ENCODE measurements at places on chromosomes 12 and 14. TPM values are rescaled to one million over a fixed set of nuclear protein-coding genes. Genes with fewer than 3 reads are reported as not detected.

DIP2B gene
- total RNA-seq: 34.1 TPM

FAIM2 gene
- total RNA-seq: 3.7 TPM

PMCH gene
- 0.30 TPM for total RNA-seq

CMKLR1 gene
- 5.4 TPM for total RNA-seq

RNASE7 gene
- not detected for total RNA-seq

GUCY2C gene
- not detected for total RNA-seq

RNASE1 gene
- 1.6 TPM for total RNA-seq

VWF gene
- 0.92 TPM for total RNA-seq

ISM2 gene
- total RNA-seq: 3.2 TPM

HDAC7 gene
- 62.4 TPM for total RNA-seq

GNPNAT1 gene
- total RNA-seq: 33.5 TPM

ETFBKMT gene
- total RNA-seq: 3.3 TPM

NPFF gene
- not detected for total RNA-seq

SLC10A1 gene
- not detected for total RNA-seq

KLHL33 gene
- 0.03 TPM for total RNA-seq

ANO4 gene
- 0.26 TPM for total RNA-seq

NAA25 gene
- total RNA-seq: 22.5 TPM

CCDC196 gene
- total RNA-seq: not detected

GYS2 gene
- total RNA-seq: not detected

PELI2 gene
- 7.6 TPM for total RNA-seq

SLC25A21 gene
- total RNA-seq: 0.39 TPM

GALNT6 gene
- 11.6 TPM for total RNA-seq

JDP2 gene
- total RNA-seq: 47.5 TPM

A2ML1 gene
- 0.07 TPM for total RNA-seq

GAS2L3 gene
- total RNA-seq: 11.5 TPM

POTEG gene
- not detected for total RNA-seq

SPSB2 gene
- 6.3 TPM for total RNA-seq

CACNA2D4 gene
- total RNA-seq: 1.5 TPM

NAB2 gene
- total RNA-seq: 51.8 TPM

VPS29 gene
- total RNA-seq: 45.0 TPM

SLC4A8 gene
- total RNA-seq: 5.4 TPM

ACSM4 gene
- total RNA-seq: not detected

IL22 gene
- total RNA-seq: not detected

C14orf119 gene
- 60.9 TPM for total RNA-seq

TOMM20L gene
- total RNA-seq: not detected

NGB gene
- not detected for total RNA-seq

PAN2 gene
- 30.9 TPM for total RNA-seq

ARHGEF25 gene
- total RNA-seq: 31.5 TPM

TBC1D30 gene
- 0.33 TPM for total RNA-seq

PTGER2 gene
- 8.2 TPM for total RNA-seq

GLS2 gene
- 0.13 TPM for total RNA-seq

AKAP6 gene
- total RNA-seq: 10.1 TPM

KRT83 gene
- total RNA-seq: not detected

GDF3 gene
- total RNA-seq: not detected

LMO3 gene
- total RNA-seq: 0.39 TPM

TPH2 gene
- not detected for total RNA-seq

IRAK3 gene
- 9.0 TPM for total RNA-seq

SLC5A8 gene
- total RNA-seq: not detected

CKB gene
- 27.5 TPM for total RNA-seq

BCAT1 gene
- total RNA-seq: 186 TPM

E2F7 gene
- 16.7 TPM for total RNA-seq

SMCO2 gene
- 0.40 TPM for total RNA-seq

TBX5 gene
- 2.0 TPM for total RNA-seq

PPFIBP1 gene
- 179 TPM for total RNA-seq

Data from smooth muscle cell of the pulmonary artery (primary cell).